Right atrium auricular region (tissue), 2 donors: ENCODE measurements at places on chromosomes 4 and X.

DNA sequence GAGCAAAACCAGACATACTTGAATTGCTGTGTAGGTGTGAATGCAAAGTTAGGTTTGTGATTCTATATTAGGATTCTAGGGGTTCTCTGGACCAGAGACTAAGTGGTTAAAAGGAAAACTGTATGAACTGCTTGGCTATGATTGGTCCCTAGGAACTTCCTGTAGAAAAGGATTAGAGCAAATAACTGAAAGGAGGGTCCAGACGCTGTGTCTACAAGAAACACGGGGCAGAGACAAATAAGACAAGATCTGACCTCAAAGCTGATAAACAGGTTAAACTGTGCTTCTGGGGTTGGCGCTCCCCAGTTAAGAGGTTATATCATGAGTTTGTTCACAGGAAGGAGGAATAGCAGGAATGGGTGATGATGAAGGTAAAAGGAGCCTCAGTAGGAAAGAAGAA, 183.6 kb downstream of the MGST2 start:
- DNase-seq, result no peak

- DNase-seq, result no peak
Observed at GRCh38 chr4:144267084-144267483, 126.6 kb upstream of the GYPA start.

DNA sequence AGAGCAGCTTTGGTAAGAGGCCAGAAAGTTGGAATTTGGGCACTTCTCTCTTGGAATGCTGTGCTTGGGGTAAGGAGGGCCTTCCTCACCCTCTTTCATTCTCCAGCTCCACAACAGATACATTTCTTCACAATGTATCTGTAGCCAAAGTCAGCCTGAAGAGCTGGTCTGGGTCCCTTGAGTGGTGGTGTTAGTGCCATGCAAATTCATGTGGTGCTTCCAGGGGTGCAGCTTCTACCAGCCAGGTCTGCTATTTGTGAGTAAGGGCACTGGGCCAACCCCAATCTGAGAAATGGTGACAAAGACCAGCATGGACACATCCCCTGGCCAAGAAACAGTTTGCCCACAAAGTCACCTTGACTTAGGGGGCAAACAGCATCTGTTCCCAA, 17.8 kb downstream of the AMER1 start:
- peak; percentile 43 for DNase-seq

GRCh38 chr4:123304151-123304964, 92.2 kb upstream of the SPRY1 start:
- no peak for DNase-seq

DNA sequence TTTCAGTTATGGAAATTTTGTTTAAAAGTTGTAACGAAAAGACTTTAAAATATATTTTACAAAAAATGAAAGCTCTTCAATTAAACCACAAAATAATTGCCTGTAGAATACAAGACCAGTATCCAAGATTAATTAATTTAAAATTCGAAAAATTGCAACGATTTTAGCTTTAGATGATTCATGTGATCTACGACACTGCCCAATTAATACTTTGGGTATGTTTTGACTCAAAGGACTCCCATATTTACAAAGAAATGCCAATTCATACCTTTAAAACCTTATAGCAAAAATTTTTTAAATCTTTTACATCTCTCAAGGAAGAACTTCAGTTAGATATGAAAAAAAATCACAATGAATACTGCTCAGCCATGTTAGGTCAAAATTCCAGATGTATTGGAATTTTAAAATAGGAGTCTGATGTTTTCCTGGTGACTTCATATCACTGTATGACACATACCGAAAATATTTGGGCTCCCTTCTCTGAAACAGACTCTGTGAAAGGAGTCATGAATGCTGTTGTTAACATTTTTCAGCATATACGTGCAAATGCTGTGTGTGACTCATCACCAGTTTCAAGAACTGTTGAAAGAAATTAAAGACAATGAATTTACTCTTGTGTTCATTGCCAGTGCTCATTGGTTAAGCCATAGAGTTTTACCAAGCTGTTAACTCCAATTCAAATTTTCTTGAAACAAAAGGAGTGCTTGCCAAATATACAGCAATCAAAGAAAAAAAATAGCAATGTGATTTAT, 13.8 kb upstream of the SMS start:
- no peak for DNase-seq
